ENCODE measurements at places on chromosomes 16 and 17. TPM values are rescaled to one million over a fixed set of nuclear protein-coding genes. Genes with fewer than 3 reads are reported as not detected.
A peak's percentile ranks its signal among the peaks of the same experiment; 100 is the strongest.

- no peak for DNase-seq
Measured at GRCh38 chr16:50284131-50284911, 18.0 kb downstream of the ADCY7 start.

DNA sequence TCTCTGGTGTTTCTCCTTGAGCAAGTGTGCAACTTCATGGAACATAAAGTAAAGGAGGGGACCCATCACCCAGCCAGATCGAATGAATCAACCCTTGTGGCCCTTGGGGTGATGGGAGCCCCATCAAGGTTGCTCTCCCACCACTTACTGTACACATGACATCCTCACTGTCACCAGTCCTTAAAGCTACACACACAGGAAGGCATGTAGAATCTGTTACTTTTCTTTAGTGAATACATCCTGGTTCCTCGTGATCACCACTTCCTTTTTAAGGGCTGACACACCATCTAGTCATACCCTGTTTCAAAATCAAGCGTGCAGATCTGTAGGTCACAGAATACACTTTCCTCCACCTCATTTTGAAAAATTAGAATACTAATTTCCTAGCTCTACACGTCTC lies 22.6 kb upstream of the MPHOSPH6 start:
- no peak for DNase-seq

- DNase-seq = no peak
Measured at GRCh38 chr16:50584033-50584722, 36.0 kb downstream of the NKD1 start.

DNA sequence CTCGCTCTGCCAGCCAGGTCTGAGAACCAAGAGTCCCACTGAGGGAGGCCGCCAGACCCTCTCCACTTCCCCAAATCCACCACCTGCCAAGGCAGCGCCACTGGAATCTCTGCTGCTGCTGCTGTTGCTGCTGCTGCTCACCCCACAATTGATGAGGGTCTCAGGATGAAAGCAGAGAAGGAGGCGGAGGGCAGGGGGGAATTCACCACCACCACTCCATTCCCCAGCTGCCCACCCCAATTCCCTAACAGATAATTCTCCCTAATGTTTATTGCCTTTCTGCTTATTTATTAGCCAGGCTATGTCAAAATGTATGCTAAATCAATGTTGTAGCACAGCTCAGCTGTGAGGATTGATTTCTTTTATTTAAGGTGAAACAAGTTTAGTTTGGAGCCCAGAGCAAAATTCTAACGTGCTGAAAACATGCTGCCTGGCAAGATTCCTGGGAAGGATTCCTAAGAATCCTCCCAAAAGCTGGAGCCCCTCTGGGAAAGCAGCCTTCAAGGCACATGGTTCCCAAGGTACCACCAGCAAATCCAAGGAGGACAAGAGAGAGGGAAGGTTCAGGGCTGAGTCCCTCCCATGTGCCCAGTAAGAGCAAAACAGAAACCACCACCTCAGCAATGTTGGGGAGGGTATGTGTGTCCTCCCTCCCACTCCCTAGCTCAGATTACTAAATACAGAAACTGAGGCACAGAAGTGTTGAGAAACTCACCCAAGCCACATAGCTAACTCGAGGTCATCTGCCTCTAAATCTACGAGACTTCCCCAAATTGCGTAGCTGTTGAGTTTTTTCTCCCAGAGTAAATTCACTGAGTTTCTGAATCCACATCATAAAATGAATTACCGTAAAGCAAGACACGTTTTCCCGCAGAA lies 12.2 kb upstream of the CDH5 start:
- DNase-seq = no peak

DNA sequence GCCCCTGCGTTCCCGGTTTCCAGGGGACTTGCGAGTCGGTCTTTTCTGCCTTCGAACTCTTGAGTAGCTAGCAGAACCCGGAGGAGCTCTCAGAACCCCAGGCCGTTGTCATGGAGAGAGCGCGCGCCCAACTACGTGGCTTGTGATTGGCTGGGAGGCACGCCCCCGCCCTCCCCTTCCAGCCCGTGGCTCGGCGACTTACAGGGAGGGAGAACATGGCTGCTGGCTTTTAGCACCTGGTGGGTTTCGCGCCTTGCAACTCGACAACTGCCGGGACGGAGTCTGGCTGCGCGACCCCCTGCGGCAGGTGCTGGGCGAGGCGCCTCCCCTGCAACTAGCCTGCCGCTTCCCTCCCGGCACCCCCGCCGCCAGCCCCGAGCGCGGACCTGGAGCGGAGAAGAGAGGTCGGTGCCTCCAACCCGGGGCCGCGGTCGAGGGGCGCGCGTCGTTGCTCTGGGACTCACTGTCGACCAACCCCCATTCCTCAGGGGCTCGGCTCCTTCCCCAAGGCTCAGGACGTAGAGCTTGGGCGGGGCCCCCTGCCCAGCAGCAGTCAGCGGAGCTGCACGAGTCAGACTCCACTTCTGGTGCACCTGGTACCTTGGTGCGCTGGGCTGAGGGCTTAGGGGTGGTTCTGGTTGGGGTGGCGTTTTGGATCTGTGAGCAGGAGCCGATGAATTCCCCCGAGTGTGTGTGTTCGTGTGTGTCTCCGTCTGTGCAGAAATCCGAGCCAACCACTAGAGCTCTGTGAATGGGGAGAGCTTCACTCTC lies 9.0 kb upstream of the ZFP90 start:
- peak; percentile 73 for DNase-seq

WIPI1 gene
- total RNA-seq = 44.4 TPM

- DNase-seq = no peak
Measured at GRCh38 chr17:74552037-74552436, 6.1 kb upstream of the CD300C start.

TMEM204 gene
- 6.2 TPM for total RNA-seq

GRCh38 chr17:81523402-81524038 lies 4.7 kb upstream of the FSCN2 start:
- DNase-seq = no peak

GRCh38 chr16:57013229-57013628 lies 23.9 kb downstream of the NLRC5 start:
- DNase-seq = no peak
